ENCODE measurements at places on chromosomes 11 and 22.

- peak overlapping the region; percentile 29 for H3K27ac ChIP-seq
- peak; percentile 93 for DNase-seq
- peaks cover 8% of the 10 kb centered on the region for H3K4me1 ChIP-seq
- no peak overlapping the region for H3K4me3 ChIP-seq
- no peaks in the 10 kb centered on the region for H3K36me3 ChIP-seq
- H3K27me3 ChIP-seq: peaks cover 23% of the 10 kb centered on the region
Measured at GRCh38 chr11:119509969-119510401, 87.0 kb upstream of the THY1 start.

DNA sequence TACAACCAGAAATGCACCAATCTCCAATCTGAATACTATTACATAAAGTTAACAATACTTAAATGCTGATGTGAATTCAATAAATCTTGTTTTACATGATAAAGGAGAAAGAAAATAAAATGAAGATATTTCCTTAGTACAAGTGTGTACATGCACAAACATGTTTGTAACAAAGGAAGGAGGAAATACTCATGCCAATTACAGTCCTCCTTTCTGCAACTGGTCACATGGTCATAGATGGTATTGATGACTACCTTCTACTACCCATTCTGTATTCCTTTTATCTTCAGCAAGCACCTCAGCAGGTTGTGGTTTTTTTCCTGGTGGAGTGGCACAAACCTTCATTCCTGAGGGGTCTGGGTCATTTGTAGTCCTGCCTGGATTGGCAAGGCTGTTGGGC, 214.2 kb upstream of the GUCY1A2 start:
- no peak for DNase-seq
- H3K36me3 ChIP-seq: no peaks in the 10 kb centered on the region
- H3K27me3 ChIP-seq: no peaks in the 10 kb centered on the region
- no peak overlapping the region for H3K27ac ChIP-seq
- H3K4me1 ChIP-seq: no peaks in the 10 kb centered on the region

DNA sequence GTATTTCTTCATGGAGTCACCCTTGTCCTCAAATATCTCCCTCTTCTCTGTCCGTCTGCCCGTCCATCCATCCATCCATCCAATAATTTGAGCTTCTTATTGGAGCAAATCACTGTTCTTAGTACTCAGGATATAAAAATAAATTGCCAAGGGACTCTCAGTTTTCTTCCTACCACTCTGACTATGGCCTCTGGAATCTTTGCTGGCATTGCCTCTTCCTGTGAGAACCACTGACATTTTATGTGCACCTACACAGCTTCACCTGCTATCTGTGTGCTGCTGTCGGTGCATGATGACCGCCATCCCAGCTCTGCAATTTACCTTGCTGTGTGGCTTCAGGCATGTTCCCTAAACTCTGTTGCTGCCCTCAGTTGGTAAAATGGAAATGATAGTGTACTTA, 37.9 kb downstream of the TEAD1 start:
- DNase-seq: no peak
- no peak overlapping the region for H3K4me3 ChIP-seq
- no peak overlapping the region for H3K27ac ChIP-seq
- H3K36me3 ChIP-seq: peaks cover 3% of the 10 kb centered on the region
- no peaks in the 10 kb centered on the region for H3K27me3 ChIP-seq

DNA sequence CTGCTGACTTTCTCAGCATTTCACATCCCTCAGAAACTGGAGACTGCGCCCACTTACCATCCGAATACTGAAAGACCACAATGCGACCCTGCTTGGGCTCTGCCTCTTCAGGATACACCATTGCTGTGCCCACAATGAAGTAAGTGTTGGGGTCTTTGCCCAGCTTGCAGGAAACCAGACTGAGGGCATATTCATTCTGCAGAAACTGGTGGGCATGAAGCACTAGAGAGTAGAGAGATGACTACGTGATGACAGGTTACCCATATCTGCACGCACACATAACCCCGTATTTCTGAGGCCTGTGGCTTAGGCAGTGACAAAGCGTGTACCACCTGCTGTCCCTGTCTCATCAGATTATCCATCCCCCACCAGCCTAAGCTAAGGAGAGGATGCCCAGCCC, 14.6 kb upstream of the VWCE start:
- peaks cover 88% of the 10 kb centered on the region for H3K36me3 ChIP-seq
- no peaks in the 10 kb centered on the region for H3K4me1 ChIP-seq
- H3K4me3 ChIP-seq: no peak overlapping the region
- no peaks in the 10 kb centered on the region for H3K27me3 ChIP-seq
- DNase-seq: no peak

- H3K27me3 ChIP-seq: no peaks in the 10 kb centered on the region
- peak overlapping the region; percentile 53 for H3K27ac ChIP-seq
- DNase-seq: peak; percentile 50
Measured at GRCh38 chr11:4118107-4118506, 23.5 kb downstream of the RRM1 start.

DNA sequence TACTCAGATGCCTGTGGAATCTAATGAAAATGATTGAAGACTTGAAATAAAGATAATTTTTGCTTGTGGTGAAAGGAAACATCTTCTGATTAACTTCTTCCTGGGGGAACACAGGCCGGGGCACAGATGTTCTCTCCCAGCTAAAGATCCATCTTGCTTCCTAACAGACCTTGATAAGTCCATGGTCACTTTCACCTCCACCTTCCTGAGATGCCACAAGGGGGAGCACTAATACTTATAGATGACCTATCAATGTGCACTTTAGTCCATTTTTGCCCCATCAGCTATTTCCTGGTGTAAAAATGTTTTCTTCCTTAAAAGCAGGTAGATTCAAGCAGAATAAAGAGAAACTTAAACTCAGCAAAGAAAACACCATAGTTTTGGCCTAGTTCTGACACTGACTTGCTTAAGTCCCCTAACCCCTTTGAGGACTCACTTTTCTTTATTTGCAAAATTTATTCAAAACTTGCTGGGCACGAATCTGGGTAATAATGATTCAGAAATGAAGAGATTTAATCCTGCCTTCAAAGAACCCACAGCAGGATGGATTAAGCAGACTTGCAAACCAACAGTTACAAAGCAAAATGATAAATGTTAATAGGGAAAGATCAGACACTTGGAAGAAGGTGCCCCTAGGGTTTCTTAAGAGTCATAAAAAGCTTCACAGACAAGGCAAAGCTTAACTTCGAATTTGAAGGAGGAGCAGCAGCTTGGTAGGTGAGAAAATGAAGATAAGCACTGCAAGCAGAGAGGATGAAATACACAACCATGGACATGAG, 158.7 kb downstream of the RAB38 start:
- peak; percentile 63 for DNase-seq
- H3K27ac ChIP-seq: no peak overlapping the region
- no peaks in the 10 kb centered on the region for H3K4me1 ChIP-seq

DNA sequence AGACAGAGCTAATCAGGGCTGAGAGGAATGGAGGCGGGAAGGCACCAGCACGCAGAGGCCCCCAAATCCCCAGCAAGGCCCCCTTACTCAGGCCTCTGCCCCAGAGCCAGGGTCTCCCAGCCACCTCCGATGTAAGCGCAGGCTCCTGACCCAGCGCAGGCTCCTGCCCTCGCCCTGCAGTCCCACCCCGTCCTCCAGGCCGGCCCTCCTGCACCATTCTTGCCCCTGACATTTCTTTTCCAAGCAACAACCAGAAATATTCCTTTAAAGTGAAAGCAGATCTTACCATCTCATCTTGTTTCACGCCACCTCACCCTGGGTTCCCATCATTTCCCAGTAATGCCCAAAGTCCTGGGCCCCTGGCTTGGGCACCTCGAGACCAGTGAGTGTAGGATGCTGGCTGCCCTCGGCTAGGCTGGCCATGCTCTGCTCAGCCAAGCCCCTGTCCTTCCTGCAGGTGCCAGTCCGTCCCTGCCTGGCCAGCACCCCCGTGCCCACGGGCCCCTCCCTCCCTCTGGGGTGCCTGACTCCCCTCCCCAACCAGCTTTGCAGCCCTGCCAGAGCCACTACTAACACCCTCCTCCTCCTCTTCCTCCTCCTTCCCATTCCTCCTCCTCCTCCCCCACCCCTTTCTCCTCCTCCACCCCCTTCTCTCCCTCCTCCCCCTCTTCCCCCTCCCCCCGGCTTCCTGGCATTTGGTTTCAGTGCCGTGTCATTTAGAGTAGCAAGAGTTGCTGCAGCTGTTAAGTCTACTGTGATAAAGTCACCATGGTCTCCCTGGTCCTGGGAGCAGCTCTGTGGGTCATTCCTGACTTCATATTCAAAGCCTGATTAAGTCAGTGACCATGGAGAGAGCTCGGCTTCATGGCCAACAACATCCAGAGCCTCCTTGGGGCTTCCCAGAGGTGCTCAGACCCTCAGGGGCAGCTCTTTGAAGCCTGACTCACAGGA, 78.7 kb downstream of the PIWIL3 start:
- H3K36me3 ChIP-seq: no peaks in the 10 kb centered on the region
- H3K27me3 ChIP-seq: no peaks in the 10 kb centered on the region
- peaks cover 2% of the 10 kb centered on the region for H3K4me1 ChIP-seq
- H3K4me3 ChIP-seq: no peak overlapping the region

GRCh38 chr11:121023848-121024751, at the start of gene TBCEL:
Gene TBCEL (plus strand): TSS chr11:121024102. CDS start chr11:121045691, 21,589 bp downstream.
- H3K27ac ChIP-seq: peak within 1 kb of the TSS; percentile 72
- no peaks in the 10 kb centered on the region for H3K27me3 ChIP-seq
- peaks cover 14% of the 10 kb centered on the region for H3K4me1 ChIP-seq
- peak; percentile 68 for DNase-seq

- no peaks in the 10 kb centered on the region for H3K36me3 ChIP-seq
- H3K27me3 ChIP-seq: no peaks in the 10 kb centered on the region
- H3K27ac ChIP-seq: no peak overlapping the region
- no peak overlapping the region for H3K4me3 ChIP-seq
Measured at GRCh38 chr22:48752451-48753380, 1075.0 kb downstream of the BRD1 start.

DNA sequence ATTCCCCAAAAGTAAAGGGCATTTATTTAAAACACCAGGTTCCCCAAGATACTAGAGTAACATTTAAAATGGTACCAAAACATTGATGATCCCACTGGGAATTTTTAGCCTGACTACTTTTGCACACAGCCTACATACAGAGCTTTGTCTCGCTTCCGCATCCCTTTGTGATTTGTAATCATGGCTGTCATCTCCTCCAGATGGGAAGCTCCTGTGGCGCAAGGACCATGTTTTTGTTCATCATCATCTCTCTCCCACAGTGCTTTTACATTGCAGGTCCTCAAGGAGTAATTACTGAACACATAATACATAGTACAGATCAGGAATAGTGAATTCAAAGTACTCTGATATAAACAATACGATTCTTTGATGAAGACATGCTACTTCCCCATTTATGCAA, 231.2 kb upstream of the MTNR1B start:
- H3K27ac ChIP-seq: no peak overlapping the region
- no peak overlapping the region for H3K4me3 ChIP-seq
- no peaks in the 10 kb centered on the region for H3K36me3 ChIP-seq
- H3K4me1 ChIP-seq: no peaks in the 10 kb centered on the region
- no peaks in the 10 kb centered on the region for H3K27me3 ChIP-seq

DNA sequence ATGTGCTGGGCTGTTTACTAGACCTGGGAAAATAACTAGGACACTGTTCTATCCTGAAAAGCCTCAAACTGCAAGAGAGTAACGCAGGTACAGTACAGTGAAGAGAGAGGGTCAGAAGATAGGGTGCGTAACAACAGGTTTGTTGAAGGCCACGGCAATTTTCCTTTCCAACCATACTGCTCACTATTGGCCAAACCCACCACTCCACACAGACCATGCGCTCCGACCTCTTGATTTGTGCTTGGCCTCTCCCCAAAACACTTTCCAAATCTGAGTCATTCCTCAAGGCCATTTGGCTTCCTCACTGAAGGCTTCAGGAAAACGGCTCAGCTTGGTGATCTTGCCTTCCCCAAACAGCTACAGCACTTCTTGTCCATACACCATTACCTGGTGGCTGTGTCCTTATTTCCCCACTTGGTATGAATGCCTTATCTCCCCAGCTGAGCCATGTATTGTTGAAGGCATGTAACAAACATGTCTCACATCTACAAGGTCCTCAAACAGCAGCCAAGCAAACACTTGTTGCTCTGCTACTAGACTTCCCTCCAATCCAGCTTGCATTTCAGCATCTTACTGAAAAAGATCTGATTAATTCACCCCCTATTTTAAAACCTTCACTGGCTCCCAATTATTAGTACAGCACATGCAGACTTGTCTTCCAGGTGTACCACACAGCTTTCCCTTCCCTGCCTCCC, 40.9 kb downstream of the TCF20 start:
- no peaks in the 10 kb centered on the region for H3K27me3 ChIP-seq
- no peak overlapping the region for H3K4me3 ChIP-seq
- no peaks in the 10 kb centered on the region for H3K36me3 ChIP-seq
- H3K27ac ChIP-seq: no peak overlapping the region

DNA sequence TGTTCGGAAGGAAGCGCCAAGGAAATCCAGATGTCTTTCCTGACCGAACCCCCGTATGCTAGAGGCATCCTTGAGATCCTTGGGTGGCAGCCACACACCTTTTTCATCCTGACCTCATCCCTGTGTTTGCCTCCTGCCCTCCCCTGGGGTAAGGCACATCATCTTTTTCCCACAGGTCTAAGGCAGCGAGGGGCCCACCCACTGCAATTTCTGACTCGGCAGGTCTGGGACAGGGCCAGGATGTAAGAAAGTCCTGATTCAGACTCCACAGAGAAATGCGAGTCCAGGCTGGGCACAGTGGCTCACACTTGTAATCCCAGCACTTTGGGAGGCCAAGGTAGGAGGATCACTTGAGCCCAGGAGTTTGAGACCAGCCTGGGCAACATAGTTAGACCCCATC, 10.5 kb downstream of the ZMAT5 start:
- H3K4me3 ChIP-seq: no peak overlapping the region
- no peak for DNase-seq

- H3K27ac ChIP-seq: no peak overlapping the region
- H3K4me3 ChIP-seq: no peak overlapping the region
- peaks cover 7% of the 10 kb centered on the region for H3K27me3 ChIP-seq
- no peak for DNase-seq
Measured at GRCh38 chr22:42544686-42545085, 9.1 kb upstream of the SERHL2 start.

DNA sequence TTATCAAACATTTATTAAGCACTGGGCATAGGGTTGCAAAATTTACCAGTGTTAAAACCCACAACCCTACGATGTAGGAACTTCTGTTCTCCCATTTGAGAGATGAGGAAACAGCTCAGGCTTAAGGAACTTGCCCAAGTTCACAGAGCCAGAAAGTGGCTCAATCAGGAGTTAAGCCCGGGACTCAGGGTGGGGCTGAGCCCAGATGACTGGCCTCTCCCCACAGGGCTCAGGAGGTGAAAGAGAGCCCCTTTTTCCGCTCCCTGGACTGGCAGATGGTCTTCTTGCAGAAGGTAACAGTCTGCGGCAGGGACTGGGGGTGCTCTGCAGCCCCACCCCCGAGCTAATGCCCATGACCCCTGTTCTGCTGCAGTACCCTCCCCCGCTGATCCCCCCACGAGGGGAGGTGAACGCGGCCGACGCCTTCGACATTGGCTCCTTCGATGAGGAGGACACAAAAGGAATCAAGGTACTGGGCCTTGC, 5.6 kb upstream of the ANKRD13D start:
- H3K36me3 ChIP-seq: peaks cover 11% of the 10 kb centered on the region
- H3K4me3 ChIP-seq: no peak overlapping the region
- DNase-seq: no peak
- peaks cover 10% of the 10 kb centered on the region for H3K4me1 ChIP-seq
- H3K27ac ChIP-seq: no peak overlapping the region

Measured in astrocyte (in vitro differentiated cells and primary cell).